Renal cortical epithelial cell (primary cell): ENCODE measurements at places on chromosomes 5 and 9.

DNA sequence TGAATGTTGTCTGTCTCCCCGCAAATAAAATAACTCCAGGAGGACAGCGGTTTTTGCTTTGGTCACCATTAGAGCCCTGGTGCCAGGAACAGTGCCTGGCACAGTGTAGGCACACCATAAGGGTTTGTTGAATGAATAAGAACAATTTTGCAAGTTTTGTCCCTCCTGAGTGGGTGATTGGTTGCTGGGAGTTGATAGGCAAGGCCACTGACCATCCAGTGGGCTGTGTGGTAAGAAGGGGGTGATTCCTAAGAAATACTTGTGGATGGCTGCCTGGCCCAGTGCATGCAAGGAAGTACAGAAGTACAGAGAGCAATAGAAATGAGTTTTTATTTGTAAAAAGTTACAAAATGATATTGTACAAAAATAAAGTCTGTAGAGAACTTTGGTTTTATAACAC is 27.5 kb downstream of the GDNF start:
- DNase-seq = no peak

DNA sequence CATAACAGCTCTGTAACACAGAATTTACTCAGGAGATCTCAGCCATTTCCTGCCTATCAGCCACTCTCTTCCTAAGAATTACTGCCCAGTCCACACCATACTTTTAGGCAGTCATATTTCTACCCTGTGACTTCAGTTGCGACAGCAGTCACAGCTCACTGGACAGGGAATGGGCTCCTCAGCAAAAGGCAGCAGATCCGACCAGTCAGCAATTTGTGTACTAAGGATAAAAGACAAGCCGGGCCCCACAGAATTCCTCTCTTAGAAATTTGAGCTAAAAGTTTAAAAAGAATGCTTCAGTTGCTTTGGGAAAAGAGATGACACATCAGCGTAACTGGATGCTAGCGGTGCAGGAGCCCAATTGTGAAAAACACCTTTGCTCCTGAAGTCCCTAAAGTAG is 172.1 kb downstream of the ENC1 start:
- DNase-seq = peak; percentile 25

GRCh38 chr5:14721990-14722656 is 57.6 kb downstream of the OTULIN start:
- no peak for DNase-seq

DNA sequence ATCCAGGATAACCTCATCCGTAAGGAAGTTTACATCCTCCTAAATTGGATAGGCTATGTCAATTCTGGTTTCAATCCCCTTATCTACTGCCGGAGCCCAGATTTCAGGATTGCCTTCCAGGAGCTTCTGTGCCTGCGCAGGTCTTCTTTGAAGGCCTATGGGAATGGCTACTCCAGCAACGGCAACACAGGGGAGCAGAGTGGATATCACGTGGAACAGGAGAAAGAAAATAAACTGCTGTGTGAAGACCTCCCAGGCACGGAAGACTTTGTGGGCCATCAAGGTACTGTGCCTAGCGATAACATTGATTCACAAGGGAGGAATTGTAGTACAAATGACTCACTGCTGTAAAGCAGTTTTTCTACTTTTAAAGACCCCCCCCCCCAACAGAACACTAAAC is 1.3 kb downstream of the ADRB2 start:
- peak; percentile 38 for DNase-seq

DNA sequence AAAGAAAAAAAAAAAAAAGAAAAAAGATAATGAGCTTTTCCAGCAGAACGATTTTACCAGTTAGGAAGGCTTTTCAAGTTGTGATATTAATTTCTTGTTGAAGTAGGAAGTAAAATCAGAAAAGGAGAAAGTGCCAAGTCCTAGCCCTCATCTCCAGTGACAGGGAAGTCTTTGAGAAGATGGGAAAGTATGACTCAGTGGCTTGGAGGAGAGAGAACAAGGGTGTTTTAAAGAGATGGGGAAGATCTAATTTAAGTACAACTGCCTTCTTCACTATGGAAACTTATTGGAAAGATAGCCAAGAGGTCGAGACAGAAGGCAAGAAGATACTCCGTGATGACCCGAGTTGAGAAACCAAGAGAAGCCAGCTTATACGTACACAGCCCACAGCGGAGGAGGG is 22.6 kb downstream of the FGF1 start:
- no peak for DNase-seq

DNA sequence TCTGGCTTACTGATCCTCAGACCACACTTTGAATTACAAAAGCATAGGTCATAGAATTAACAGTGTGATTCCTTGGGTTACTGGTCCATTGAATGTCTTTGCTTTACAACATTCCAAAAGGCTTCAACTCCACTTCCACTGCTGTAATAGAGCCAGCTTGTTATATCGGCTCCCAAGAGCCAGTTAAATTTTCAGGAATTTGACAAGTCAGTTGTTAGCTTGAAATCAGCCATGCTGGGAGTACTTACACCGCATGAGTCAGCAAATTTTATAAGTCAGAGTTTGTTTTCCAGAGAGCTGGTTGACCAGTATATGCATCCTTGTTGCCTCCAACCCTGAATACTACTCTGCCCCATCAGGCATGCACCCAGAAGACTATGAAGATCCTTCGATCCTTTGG is 73.1 kb downstream of the FOXB2 start:
- peak; percentile 75 for DNase-seq

- DNase-seq = peak; percentile 97
These were observed 42.1 kb upstream of the GPR21 start for GRCh38 chr9:122991370-122991830.
